Left forelimb (tissue), 1 donor: ENCODE measurements at places on chromosomes 4 and X.

- no peak for DNase-seq
Observed at GRCh38 chrX:34584781-34585180, 72.3 kb downstream of the TMEM47 start.

DNA sequence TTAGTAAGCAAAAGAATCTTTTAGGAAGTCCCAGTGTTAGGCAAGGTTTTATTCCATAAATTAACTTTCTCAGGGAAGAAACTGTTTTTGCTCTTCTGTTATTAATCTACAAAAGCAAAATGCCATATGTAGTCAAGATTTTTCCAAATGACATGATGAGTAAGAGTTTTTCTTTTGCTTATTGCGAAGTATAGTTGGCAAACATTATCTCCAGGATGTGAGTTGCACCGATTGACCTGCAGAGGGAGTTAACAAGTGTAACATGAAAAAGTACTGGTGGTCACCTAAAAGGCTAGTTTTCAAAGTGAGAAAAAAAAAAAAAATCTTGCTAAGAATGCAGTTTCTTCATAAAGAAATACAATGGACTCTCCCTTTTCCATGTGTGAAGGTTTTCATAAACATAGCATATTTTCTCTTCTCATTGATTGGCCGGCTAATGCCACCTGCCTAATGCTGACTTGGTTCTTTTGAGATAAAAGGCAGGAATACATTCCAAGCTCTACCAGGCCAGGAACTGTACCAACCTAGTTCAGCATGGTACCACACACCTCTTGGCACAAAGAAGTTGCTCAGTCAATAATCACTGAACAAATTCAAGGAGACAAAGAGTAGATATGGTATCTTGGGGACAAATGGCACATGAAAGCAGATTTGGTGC, 100.2 kb downstream of the LNX1 start:
- DNase-seq, result no peak

DNA sequence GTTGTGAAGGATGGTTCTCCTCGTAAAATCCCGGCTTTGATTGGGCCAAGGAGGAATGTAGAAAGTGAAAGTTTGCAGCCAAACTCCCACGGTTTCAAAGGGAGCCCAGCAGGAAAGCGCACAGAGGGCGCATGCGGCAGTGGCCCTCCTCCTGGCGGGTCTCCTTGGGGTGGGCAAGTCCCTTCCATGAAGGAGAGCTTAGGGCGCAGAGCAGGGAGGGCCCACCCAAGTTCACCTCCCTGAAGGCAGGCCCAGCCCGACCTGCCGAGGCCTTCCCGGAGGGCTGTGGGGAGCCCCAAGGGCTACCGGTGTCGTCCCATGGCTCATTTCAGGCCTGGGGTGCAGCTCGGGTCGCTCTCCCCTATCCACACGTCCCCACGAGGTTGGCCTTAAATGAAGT, 2.0 kb downstream of the PDZD4 start:
- no peak for DNase-seq

DNA sequence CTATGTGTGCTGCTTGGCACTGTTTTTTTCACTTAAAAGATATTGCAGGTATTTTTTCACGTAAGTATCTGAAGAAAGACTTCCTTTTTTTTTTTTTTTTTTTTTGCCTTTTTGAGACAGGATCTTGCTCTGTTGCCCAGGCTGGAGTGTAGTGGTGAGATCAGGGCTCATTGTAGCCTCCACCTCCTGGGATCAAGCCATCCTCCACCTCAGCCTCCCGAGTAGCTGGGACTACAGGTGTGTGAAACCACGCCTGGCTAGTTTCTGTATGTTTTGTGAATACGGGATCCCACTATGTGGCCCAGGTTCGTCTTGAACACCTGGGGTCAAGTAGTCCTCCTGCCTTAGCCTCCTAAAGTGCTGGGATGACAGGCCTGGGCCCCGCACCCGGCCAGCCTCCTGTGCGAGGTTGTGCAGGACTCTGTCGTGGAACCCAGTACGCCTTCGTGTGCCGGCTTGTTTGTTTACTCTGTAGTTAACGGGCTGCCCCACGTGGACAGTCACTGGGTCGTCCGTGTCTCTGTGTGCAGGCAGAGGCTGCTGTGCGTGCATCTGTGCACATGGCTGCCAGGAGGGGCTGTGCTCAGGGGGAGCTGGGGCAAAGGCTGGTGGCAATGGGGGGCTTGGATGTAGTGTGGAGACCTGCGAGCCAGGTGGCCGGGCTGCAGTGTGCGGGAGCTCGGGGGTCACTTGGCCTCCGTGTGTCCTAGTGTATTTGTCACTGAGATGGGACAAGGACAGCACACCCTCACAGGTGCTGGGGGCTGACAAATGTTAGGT, 179.5 kb downstream of the ADRA2C start:
- no peak for DNase-seq

DNA sequence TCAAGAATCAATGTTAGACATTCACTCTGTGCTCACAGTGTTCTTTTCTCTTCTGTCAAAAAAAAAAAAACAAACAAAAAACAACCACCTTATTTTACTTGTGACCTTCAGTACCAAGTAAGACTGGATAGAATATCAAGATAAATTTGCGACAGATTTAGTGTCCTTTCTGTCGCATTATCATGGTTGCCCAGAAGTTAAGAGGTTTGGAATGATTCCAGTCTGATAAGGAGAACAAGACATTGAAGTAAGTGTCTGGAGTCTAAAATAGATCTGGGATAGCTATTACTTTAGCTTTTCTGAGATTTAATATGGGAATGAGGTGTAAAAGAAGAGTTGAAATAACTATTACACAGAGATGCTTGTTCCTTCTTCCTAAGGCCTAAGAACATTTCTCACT, 31.7 kb downstream of the SNCA start:
- no peak for DNase-seq
